ENCODE measurements at places on chromosomes 1 and 21.

DNA sequence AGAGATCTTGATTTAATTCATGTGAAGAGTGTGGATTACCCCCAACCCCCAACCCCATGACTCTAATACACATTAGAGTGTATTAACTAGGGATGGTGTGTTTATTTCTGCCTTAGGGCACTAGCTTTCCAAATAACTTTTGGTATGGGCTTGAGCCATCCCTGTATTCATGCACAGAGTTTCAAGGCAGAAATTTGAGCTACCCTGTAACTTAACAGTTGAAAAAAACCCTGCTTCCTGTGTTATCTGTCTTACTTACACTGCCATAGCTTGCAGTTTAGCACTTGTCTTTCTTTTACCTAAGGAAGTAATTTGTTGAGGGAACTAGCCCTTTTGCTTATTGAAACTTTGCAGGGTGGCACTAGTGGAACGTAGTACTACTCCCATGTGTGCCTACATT is 6.3 kb downstream of the SRSF11 start:
- no peaks in the 10 kb centered on the region for H3K27me3 ChIP-seq
- H3K36me3 ChIP-seq: peaks cover 3% of the 10 kb centered on the region
- no peak overlapping the region for H3K4me3 ChIP-seq
- no peak for DNase-seq
- no peak overlapping the region for H3K27ac ChIP-seq

DNA sequence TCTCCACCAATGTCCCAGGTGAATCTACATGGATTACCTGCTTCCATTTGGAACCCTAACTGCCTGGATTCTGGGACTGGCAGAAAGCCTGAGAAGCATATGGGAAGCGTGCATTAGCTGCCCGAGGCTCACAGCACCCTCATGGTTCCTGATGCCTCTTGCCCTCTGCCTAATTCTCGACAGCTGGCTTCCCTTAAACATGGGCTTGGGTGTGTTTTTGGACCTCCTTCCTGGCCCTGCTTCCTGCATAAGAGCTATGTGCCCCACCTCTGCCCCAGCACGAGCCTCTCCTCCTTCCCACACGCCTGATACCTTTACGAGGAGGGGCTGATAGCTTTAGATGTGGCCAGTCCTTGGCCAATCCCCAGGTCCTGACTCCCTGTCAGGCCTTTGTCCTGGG is 152.4 kb upstream of the HMGB4 start:
- H3K4me1 ChIP-seq: no peaks in the 10 kb centered on the region
- peaks cover 6% of the 10 kb centered on the region for H3K27me3 ChIP-seq
- H3K4me3 ChIP-seq: no peak overlapping the region
- DNase-seq: no peak

DNA sequence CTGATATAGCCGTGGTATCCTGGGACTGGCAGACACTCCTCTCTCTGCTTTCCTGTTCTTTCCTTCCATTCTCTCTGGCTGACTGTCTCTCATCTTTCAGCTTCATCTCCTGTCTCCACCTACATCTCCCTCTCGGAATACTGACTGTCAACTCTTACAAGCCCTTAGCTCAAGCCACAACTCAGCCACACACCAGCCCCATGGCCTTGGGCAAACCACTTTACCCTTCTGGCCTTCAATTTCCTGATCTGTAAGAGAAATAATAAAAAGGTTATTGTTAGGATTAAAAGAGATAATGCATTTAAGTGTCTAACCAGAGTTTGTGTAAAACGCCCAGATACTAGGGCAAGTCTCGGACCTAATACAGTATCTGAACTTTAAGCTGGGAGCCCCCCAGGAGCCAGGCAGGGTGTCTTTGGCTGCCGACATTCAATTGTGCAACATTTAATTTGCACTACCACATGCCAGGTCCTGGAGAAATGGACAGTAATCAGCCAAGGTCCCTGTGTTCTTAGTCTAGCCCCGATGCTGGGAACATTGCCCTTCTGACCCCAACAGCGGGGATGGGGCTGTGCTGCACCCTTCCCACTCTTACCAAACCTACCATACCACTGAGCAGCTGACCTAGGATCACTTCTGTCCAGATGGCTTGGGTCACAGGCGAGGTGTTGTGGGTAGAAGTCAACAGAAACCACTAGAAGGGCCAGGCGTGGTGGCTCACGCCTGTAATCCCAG is 5.1 kb downstream of the ECHDC2 start:
- no peaks in the 10 kb centered on the region for H3K4me1 ChIP-seq
- no peaks in the 10 kb centered on the region for H3K36me3 ChIP-seq
- no peak overlapping the region for H3K4me3 ChIP-seq
- no peak for DNase-seq
- H3K27ac ChIP-seq: no peak overlapping the region
- no peaks in the 10 kb centered on the region for H3K27me3 ChIP-seq

DNA sequence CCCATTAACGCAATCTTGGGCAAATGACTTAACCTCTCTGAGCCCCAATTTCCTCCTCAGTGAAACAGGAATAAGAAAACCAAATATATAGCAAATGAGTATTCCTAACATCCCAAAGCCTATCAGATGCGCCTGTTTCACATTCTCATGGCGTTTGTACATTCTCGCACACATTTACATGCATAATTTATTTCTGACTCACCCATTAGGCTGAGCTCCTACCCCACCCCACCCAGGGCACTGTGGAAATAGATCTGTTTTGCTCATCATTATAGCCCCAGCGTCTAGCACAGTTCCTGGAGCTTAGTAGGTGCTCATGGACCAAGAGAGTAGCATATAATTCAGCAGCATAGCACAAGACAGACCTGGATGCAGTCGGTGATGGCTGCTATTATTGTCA is 146.1 kb upstream of the VANGL1 start:
- no peaks in the 10 kb centered on the region for H3K4me1 ChIP-seq
- no peaks in the 10 kb centered on the region for H3K36me3 ChIP-seq
- no peak overlapping the region for H3K4me3 ChIP-seq
- no peak overlapping the region for H3K27ac ChIP-seq
- H3K27me3 ChIP-seq: no peaks in the 10 kb centered on the region
- no peak for DNase-seq

- no peaks in the 10 kb centered on the region for H3K36me3 ChIP-seq
Observed at GRCh38 chr1:193926956-193927355, 740.5 kb upstream of the B3GALT2 start.

GRCh38 chr1:19517017-19517416 is 31.7 kb upstream of the CAPZB start:
- H3K27me3 ChIP-seq: no peaks in the 10 kb centered on the region
- H3K36me3 ChIP-seq: no peaks in the 10 kb centered on the region
- DNase-seq: no peak
- no peak overlapping the region for H3K4me3 ChIP-seq
